Stimulated activated CD4-positive, alpha-beta T cell treated with anti-CD3 and anti-CD28 coated beads, Interleukin-15, amount 100 ng/mL, for 48 hours (primary cell): ENCODE measurements at places on chromosomes 3 and 15.

DNA sequence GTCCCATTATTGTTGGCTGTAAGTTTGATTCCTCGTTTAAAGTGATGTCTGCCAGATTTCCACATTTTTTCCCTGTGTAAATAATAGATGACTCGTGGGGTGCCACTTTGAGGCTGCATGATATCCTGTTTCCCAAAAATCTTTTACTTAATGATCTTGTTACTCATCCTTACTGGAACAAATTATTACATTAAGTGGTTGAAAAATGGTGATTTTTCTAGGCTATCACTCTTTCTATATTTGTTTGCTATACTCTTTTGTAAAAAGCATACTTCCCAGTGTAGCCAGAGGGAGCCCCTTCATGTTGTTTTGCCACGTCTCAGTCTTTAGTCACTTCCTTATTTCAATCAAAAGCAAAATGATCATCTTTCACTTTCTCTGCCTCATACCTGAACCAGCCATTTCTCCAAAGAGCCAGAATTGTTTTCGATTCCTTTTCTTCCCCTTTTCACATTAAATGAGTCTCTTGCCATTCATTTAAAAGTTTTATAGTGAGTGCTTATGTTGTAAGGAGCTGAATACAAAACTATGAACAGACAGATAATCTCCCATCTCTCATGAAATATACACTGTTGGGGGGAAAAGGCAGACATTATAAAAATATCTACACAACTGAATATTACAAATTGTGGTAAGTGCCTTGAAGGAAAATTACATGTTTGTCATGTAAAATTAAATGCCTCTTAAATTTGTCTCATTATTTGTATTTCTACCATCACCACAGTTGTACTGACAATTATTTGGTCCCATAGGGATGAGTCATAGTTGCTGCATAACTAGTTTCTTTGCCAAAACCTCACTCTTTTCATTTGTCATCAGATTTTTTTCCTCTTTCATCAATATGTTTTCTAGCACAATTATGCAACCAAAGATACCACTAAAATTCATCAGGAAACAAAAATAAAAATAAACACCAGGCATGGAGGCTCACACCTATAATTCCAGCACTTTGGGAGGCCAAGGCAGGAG is 41.5 kb downstream of the ADGRG7 start:
- no peak for DNase-seq

GRCh38 chr3:73695841-73696240 is 71.1 kb upstream of the PDZRN3 start:
- no peak for DNase-seq

- no peak for DNase-seq
These were observed 227.5 kb upstream of the MDFIC2 start for GRCh38 chr3:70539908-70540307.

GRCh38 chr3:194034346-194035336 is 101.3 kb upstream of the HES1 start:
- no peak for DNase-seq

- no peak for DNase-seq
These were observed at the start of gene EOMES for GRCh38 chr3:27721717-27722564. TSS of gene EOMES (minus strand) at chr3:27722323. CDS start at chr3:27722294, 29 bp downstream.

DNA sequence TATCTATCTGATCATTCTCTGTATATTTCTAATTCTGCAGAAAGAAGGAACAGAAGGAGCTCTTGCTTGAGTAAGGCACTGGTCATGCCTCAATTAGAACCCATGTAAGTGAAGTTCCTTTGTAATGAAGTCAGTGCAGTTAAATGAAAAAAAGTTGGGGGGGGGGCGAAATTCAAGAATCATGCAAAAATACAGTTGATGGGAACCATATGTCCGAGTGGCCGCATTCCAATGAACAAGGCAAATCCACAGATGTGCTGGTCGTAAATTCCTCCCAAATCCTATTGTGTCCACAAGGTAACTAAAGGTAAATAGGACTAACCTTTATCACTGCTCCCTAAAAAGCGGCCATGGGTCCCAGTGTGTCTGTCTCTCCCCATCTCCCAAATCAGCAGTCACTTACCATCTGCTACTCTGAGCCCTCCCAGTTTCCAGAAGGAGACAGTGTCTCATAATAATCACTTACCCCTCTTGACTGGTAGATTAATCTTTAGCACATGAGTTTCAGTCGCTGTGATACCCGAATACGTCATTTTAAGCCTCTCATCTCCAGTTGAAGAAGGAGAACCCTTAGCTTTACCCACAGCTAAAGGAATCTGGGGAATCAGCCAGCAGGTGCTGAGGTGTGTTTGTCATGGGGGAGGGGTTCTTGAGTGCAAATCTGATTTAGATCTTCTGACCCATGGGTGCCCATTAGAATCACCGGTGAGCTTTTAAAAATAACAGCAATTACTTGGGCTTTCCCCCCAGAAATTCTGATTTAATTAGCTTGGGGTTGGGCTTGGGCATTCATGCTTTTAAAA is 56.3 kb upstream of the EPHB3 start:
- no peak for DNase-seq

- peak; percentile 30 for DNase-seq
These were observed 138.8 kb upstream of the TLE3 start for GRCh38 chr15:70236341-70237086.

DNA sequence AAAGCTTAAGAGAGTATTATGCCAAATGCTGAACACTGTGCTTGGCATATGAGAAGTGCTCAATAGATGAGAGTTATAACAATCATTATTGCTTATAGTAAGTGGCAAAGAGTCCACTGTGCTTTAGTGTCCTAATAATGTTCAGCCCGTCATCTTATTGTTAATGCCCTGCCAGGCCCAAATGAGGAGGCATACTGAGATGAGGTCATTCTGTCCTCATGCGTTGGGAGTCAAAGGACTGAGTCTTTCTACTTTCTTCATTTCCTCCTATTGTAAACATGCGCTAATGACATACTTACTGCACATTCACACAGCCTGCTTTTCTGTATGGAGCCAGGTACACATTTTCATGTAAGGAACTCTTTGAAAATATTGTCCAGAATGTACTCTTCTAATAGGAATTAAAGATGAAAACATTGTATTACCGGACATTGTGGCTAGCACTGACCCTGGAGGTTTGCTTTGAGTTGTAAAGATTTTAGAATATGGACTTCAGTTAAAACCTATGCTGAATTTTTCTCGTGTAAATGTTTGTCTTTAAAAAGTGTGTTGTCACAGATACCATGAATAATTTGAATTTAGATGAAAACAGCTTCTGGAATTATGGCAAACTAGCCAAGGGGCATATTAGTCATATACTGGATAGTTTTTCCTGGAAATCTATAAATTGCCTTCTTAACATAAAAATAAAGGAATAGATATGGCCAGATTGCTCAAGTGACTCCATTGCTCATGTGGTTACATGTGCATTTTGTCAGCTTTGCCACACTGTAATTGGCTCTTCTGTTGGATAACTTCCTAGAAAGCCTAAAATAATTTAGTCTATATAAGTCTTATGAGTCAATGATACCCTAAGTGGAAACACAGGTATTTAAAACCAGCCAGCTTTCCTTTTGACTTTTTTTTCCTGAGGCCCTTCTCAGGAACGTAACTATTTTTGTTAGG is 38.3 kb downstream of the KBTBD12 start:
- no peak for DNase-seq

GRCh38 chr3:62260655-62261054 is 112.7 kb downstream of the FEZF2 start:
- DNase-seq: no peak

GRCh38 chr15:42140383-42141070 is 15.9 kb downstream of the PLA2G4F start:
- DNase-seq: no peak

GRCh38 chr3:15892311-15893227 is 94.8 kb upstream of the ANKRD28 start:
- no peak for DNase-seq

GRCh38 chr3:33071946-33072345 is 25.0 kb downstream of the GLB1 start:
- DNase-seq: no peak

DNA sequence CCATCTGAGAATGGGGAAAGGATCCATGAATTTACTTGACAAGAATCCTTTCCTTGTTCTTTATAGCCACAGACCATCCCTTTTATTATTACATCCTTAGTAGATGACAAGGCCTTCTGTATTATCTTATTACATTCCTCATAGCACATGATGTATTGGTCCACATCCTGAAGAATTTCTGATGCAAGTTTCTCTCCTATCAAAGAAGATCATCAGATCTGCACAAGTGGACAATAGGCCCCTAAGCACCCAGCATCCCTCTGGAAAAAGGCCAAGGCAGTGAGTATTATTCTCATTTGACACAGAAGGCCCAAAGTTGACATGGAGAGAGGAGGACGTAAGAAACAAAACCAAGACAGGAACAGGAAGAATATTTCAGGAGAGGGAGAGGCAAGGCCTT is 31.4 kb downstream of the MYL3 start:
- no peak for DNase-seq

DNA sequence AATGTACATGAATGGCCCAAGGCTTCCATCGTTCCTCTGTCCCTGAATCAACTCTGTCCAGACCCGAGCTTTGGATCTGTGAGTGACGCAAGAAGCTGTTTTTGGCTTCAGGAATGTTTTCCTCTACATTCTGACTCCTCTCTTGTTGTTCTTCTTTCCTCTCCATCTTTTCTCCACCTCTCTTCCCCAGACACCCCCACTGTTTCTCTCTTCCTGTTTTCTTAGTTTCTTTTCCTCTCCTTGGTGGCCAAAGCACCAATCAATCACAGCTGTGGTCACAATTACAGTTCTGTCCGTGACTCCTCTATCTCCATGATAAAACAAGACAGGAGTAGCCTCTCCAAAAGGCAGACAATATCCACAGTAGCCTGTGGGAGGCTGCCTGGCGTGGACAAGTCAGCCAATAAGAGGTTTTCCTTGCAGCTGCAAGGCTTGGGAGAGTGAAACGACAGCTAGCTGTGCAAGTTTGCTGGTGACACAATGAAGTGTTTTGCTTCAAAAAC is 4.9 kb upstream of the TMEM212 start:
- DNase-seq: no peak

DNA sequence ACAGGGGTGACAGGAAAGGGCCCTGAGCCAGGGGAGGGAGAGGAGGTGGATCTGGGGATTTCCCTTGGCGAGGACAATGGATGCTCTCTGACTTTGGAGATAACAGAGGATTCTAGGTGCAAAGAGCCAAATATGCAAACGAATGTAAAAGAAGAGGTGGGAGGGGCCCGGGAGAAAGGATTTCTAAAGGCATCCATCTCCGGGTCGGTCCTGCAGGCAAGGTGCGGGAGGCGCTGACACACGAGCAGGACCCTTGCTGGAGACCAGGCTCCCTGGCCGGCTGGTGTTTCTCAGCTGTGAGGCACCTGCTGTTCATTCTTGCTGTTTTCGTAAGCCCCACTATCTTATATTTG is 115.2 kb upstream of the TLE3 start:
- DNase-seq: no peak

DNA sequence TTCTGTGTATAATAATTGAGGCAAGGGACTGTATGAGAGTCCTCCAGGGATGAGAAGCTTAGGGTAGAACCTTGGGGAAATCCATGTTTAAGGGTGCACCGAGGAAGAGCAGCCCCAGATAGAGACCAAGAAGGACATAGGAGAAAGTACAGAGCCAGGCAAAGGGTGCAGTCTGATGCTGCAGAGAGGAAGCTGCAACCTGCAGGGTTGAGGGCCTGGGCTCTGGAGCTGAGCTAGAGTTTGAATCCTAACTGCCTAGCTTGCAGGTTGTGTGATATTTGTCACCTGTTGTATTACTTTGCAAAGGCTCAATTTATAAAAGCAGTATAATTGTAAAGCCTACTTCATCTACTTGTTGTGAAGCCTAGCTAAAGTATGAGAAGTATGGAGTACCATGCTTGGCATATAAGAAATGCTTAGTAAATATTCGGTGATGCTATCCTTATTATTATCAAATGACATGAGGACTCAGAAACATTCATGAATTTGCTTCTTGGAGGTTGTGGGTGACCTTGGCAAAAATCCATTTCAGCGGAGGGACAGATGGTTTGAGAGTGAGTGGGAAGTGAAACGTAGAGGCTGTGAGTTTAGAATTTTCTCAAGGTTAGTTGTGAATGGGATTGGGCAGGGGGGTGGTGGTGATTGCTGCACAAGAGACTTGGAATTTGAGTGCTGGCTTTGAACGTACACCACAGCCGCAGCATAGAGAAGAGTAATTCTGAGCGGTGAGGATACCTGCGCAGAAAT is 43.8 kb downstream of the PLCL2 start:
- no peak for DNase-seq
